ENCODE measurements at places on chromosomes 7 and 10.

- DNase-seq = no peak
These were observed 7.9 kb upstream of the H2BK1 start for GRCh38 chr7:151218170-151218569.

DNA sequence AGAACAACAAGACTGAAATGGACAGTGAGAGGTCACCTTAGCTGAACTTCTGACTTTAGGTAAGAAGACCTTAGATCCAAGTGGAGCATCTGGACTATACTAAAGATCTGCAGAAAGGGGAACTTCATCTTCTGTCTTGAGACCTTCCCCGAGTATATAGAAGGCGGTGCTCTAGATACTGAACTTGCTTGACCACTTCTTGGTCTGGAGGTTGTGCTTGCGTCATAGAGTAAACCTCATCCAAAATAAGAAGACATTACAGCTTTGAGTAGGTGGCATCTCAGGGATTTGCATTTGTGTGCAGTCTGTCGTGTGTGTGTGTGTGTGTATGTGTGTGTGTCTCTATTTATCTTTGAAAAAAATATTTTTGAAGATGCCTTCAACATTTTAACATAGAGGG lies 157.5 kb downstream of the CHN2 start:
- no peak for DNase-seq

- DNase-seq = no peak
These were observed 35.5 kb downstream of the GPR141 start for GRCh38 chr7:37719077-37719476.

DNA sequence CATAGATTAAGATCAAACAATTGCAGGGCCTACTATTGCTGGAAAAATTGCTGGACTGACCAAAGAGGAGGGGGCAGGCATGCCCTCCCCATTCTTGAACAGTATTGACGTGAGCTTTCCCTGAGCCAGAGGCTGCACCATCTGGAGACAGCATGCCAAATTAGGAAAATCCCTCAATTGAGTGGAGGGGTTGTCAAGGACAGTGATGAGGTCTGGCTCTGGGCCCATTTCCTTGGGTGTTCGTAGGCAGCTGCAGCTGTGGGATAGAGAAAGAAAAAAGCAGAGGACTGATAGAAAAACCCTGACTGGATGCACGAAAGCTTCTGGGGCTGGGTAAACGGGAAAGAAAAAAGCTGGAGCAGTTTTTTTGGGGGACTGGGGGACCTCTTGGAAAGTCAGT lies 22.8 kb upstream of the ORC5 start:
- no peak for DNase-seq

DNA sequence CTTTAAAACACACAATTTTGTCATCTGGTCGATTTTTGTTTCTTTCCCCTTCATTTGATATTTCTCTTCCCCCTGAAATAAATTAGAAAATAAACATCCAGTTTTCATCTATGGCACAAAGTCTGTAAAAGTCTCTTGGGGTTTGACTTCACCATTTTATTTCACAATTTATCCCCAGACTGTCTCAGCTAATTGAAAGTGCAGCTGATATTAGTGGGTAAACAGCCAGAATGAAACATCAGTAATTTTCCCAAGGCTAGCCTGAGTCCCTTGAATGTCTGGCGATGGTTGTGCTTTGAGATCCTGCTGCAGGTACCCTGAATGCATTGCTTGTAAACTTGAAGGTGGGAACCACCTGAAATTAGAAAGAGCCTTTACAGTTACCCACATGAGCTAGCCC lies 60.6 kb upstream of the NEBL start:
- DNase-seq = no peak

GRCh38 chr10:109774121-109774440 lies 149.2 kb downstream of the XPNPEP1 start:
- DNase-seq = no peak

GRCh38 chr10:81096558-81096957 lies 558.9 kb downstream of the SH2D4B start:
- DNase-seq = no peak

DNA sequence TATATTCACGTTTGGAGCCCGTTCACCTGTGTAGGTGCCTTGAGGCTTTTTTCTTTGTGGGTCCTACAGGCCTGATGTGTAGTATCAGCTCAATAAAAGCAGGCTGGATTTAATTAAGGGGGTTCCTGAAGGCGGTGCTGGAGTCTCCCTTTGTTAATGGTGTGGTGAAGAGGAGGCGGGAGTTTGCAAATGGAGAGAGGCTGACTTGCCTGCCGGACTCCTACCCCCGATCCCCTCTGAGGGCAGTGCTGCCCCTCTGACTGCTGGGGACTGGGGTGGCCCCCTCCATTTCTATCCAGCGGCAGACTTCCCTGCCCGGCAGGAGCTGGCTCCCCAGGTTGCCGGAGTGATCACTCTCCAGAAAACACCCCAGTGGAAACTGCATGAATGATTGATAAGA lies 45.1 kb downstream of the ZMIZ1 start:
- no peak for DNase-seq

GRCh38 chr7:51186531-51186930 lies 130.1 kb downstream of the COBL start:
- DNase-seq = peak; percentile 37

- DNase-seq = no peak
These were observed 138.8 kb upstream of the SHH start for GRCh38 chr7:155950898-155951553.

DNA sequence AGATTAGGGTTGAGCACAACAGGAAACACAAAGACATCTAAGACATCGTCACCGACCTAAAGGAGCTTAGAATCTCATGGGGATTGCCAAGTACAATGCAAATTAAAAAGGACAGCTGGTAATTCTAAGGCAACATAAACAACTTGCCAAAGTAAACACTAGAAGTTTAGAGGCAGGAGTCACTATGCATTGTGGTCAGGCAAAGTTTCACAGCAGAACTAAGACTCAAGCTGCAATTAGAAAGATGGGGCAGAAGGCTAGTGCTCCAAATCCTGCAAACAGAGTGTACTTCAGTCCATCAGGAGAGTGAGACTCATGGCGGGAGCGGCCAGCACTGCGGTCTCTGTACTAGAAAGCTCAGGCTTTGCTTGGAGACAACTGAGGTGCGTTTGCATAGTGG lies 52.7 kb downstream of the HIPK2 start:
- DNase-seq = peak; percentile 41

DNA sequence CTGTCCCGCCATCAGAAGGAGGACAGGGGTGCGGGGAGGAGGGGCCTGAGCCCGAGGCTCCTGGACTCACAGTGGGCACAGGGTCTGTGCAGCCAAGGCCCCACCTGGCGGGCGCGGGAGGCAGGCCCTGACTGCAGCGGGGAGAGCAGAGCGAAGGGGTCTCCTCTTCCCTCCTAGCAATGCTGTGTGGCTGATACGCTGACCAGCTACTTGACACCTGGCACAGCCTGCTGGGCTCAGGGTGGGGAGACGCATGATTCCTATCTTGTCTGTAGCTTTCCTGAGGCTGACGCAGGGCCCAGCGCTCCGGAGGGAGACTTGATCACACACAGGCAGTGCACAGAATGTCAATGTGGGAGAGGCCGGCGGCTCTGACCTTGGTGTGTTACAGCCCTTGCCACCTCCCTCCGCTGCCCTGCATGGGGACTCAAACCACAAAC lies 174.9 kb downstream of the ELFN1 start:
- DNase-seq = no peak

DNA sequence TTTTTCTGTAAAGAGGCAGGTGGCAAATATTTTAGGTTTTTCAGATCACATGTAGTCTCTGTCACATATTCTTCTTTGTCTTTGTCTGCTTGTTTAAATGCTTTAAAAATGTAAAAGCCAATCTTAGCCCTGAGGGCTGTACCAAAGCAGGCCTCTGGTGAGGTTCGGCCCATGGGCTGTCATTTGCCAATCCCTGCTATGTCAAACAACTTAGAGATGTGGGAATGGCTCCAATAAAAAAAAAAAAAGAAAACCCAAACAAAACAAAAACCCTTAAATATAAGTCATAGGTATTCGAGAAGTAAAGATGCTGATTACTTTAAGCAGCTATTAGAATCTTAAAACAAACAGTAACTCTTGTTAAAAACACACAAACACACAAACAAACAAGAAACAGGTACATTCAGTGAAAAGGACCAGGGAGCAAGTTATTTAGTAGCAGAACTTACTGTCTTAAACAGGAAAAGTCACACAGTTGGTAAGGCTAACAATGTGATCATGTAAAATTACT lies 61.4 kb upstream of the NAMPT start:
- DNase-seq = no peak

DNA sequence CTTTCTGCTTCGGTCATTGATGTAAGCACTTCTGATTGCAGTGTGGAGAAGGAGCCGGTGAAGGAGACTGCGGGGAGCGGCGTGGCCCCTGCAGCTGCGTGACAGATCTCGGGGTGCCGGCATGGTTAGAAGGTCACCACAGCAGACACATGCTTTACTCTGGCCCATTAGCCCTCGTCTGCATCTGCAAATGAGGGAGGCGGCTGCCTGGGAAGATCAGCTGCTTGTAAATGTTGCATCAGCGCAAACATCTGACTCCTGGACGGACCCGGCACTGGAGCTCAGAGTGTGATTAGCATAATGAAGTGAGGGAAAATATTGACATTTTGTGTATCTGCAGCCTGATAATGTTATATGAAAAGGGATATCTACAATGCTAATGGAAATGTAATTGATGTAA lies 30.5 kb upstream of the MNX1 start:
- no peak for DNase-seq

DNA sequence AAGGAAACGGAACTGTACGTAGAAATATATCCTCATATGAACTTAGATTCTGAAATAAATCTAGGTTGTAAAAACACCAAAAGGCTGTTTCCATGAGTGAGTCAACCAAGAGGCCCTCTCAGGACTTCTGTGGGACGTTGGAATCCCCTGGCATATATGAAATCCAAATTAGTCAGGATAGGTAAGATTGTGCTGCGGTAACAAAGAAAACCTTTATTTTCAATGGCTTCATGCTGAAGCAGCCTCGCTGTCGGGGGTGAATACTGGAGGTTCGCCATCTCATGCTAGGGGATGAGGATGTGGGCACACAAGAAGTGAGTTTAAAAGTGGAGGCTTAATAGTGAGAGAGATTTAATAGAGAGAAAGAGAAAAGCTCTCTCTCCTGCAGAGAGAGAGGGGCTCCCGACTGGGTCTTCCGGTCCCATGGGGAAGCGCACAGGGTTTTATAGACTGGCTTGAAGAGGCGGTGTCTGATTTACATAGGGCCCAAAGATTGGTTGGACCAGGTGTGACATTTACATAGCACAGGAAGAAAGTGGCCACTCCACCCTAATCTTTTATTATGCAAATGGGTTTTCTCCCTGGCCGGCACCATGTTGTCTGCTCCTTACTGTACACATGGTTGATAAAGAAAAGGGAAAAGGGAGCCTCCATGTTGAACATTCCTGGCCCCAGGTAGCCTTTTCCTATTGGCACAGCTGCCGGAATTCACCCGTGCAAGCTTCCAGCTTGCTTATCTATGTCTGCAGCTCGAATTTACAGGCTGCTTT lies 52.3 kb upstream of the SEPHS1 start:
- no peak for DNase-seq

GRCh38 chr10:127012769-127013152 lies 107.5 kb downstream of the DOCK1 start:
- peak; percentile 54 for DNase-seq

DNA sequence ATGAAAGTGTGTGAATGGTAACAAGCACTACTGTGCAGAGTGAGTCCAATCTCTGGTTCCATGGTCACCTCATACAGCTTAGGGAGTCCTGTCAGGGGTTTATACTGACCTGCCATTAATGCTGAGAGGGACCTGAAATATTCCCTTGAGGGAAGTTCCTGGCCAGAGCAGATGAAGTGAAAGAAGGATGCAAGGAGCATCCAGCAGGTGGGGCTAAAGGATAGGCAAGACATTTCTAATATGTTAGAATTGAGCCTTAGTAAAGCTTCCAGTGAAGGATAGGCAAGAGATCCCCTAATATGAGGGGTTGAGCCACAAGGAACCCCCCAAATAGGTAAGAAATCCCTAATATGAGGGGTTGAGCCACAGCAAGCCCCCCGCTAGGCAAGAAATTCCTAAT lies 25.5 kb upstream of the FAM221A start:
- peak; percentile 40 for DNase-seq

- no peak for DNase-seq
These were observed 266.7 kb upstream of the CHRM2 start for GRCh38 chr7:136601772-136602171.

- no peak for DNase-seq
These were observed 361.6 kb upstream of the GRM3 start for GRCh38 chr7:86282014-86282682.

DNA sequence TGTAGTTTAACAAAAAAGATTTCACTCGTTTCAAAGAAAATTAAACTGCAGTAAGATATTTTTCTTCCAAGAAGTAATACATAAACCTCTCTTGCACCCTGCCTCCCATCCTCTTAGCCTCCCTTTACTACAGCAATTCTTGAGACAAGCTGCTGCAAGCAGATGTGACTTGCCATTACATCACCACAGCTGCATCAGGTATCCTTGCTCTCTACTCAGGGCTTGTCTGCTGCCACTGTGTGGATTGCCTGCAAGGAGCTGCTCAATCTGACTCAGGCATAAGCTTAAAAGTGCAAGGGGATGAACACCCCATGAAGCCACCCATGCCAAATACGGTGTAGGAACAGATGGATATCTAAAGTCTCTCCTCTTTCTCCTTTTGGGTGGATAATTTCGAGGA lies 609.9 kb downstream of the DNAJB9 start:
- DNase-seq = no peak

- no peak for DNase-seq
These were observed 285.1 kb upstream of the SP8 start for GRCh38 chr7:21071561-21072501.

DNA sequence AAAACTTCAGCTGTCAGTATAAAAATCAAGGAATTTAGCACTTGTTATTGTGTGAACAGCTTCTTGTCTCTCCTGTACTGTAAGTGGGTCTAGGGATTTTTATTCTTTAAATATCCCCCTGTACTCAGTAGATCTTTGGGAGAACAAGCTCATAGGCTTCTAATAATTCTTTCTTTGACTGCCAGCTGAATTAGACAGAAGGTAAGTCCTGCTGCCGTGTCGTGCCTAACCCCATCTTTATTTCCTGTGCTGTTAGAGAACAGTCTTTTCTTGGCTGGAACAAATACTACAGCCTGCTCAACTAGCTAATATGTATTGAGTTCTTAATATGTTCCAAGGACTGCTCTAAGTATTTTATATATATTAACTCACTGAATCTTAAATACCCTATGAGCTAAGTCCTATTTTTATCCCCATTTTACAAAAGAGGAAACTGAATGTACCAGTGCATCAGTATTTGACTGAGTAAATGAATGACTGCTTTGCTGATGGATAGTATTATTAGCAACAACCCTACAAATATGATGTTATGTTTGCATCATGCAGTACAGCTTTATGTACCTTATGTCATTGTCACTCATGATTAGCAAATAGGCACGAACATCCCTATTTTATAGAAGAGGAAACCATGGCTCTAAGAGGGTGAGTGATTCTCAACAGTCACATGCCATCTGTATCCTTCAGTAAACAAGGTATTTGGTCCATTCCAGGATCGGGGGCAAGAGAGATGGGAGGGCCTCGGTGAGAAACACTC lies 5.5 kb upstream of the DUSP5 start:
- no peak for DNase-seq

- no peak for DNase-seq
These were observed 41.5 kb upstream of the DNAJB6 start for GRCh38 chr7:157295338-157295737.

GRCh38 chr10:104066945-104067344 lies 18.7 kb downstream of the COL17A1 start:
- no peak for DNase-seq

All from A172 (cell line).